Vagina (tissue), 2 donors: ENCODE measurements at places on chromosomes 12 and 14. TPM values are rescaled to one million over a fixed set of nuclear protein-coding genes. Genes with fewer than 3 reads are reported as not detected.

SPIC gene
- not detected for total RNA-seq

GRCh38 chr12:102427543-102427941 is 52.8 kb downstream of the IGF1 start:
- no peak for DNase-seq

TRAFD1 gene
- 36.8 TPM for total RNA-seq

GRCh38 chr12:43728117-43728516 is 30.5 kb downstream of the PUS7L start:
- no peak for DNase-seq

GRCh38 chr14:89379006-89379405 is 38.0 kb downstream of the FOXN3 start:
- DNase-seq = no peak

- DNase-seq = no peak
Measured at GRCh38 chr12:39440101-39440500, 2.8 kb downstream of the KIF21A start.

DNA sequence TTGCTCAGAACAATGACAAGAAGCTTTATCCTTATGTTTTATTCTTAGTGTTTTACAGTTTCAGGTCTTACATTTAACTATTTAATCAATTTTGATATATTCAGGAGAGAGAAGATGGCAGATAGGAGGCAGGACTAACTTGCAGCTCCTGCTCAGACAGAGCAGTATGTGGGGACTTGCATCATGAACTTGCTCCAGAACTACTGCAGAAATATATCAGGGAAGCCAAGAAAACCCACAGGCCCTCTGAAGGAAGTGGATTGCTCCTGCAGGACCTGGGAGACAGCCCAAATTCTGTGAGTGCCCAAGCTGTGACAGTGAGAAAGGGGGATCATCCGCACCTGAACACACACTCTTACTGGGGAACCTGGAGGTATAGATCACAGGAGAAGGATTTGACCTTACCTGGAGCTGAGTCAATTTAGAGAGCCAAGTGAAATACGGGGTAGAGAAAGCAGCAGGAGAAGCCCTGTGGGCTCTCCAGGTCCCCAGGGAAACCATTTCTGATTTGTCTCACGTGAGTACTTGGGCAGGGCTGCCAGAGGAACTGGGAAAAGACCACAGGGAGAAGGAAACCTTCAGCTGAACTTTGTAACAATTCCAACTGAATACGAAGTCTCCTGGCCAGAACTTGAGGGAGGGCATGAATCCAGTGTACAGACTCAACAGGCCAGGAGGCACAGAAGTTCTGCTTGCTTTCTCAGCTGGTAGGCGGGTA is 28.9 kb upstream of the TSPAN8 start:
- DNase-seq = no peak

- no peak for DNase-seq
Measured at GRCh38 chr14:71410578-71411284, 503.5 kb downstream of the PCNX1 start.

DNA sequence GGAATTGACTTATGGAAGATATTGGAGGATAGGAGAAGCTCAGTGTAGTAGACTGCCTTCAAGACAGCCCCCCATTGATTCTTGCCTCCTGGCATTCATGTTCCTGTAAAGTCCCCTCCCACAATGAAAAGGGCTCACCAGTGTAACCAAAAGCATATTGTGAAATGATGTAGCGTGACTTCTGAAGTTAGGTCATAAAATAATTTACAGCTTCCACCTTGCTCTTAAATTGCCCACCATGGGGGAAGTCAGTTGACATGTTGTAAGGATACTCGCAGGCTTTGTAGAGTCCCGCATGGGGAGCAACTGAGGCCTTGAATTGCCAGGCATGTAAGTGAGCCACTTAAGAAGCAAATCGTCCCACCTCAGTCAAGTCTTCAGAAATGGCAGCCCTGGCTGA is 25.1 kb downstream of the GTSF1 start:
- no peak for DNase-seq

- DNase-seq = no peak
Measured at GRCh38 chr12:28318273-28318672, 128.0 kb downstream of the CCDC91 start.

DNA sequence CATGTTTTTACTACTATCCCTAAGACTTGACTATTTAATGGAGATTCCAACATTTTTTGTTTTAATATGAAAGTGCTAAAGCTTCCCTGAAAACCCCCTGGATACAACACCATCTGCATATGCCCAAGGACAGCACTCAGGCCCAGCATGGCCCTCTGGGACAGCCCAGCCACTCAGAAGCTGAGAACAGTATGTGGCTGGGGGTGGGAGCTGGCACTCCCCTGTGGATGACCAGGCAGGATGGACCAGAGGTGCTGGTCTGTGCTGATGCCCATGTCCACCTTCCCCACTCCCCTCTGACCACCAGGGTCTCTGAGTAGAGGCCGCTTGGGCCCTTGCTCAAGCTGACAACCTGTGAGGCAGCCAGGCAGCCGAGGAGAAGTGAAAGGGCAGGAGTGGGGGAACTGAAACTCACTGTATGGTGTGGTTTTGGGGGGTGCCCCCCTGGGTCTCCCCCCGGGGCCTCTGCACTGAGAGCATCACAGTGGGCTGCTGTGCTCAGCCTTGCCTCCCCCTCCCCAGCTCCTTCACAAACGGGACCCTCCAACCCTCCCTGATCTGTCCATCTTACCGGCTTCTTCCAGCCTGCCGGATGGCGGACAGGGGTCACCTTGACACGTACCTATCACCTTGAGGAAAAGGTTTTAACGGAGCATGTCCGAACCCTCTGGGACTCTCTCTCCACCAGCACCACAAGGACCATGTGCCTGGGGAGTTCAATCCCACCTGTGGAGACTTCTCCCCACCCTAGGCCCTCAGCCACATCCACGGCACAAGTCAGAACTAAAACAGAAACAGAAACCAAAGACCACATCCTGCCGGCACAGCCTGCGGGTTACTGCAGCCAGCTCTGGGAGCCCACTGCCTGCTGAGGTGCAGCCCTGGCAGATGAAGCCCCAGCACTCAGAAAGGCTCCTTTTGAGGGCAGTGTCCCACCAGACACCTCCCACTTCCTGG is at the start of gene TMEM229B:
TSS of gene TMEM229B (minus strand) at position 785 of the 957 bp plus-strand sequence. CDS start 14,798 bp downstream, outside the sequence.
- no peak for DNase-seq

NUAK1 gene
- total RNA-seq = 22.8 TPM

FSCB gene
- not detected for total RNA-seq

- DNase-seq = no peak
Measured at GRCh38 chr14:52058341-52058740, 10.5 kb downstream of the NID2 start.

CPNE6 gene
- total RNA-seq = not detected

- DNase-seq = no peak
Measured at GRCh38 chr12:76180401-76181277, 96.2 kb upstream of the NAP1L1 start.

- no peak for DNase-seq
Measured at GRCh38 chr12:112627851-112628250, 163.7 kb upstream of the RPH3A start.
